Brain microvascular endothelial cell (primary cell): ENCODE measurements at places on chromosomes 12 and 14.
A peak's percentile ranks its signal among the peaks of the same experiment; 100 is the strongest.

- no peak for DNase-seq
Measured at GRCh38 chr12:58288190-58288589, 346.8 kb downstream of the ATP23 start.

- no peak for DNase-seq
Measured at GRCh38 chr14:77947372-77947771, 147.5 kb downstream of the ADCK1 start.

DNA sequence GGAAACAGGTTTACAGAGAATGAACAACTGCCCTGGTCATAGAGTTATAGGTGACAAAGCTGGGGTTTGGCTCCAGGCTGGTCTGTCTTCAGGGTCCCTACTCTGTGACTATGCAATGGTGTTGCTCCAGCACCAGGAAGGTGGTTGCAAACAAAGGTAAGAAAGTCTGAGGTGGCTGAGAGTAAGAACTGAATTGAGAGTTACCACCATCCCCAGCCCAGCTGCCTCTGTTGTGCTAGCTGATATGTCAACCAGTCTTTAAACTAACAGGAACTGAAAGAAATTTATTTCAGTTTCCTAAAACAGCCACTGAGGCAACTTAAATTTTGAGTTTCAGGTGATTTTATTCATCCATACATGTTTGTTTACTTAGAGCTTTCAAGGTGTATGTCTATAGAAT is 111.0 kb upstream of the LRIG3 start:
- DNase-seq: no peak

GRCh38 chr14:101707863-101708620 is 53.5 kb upstream of the PPP2R5C start:
- DNase-seq: no peak

- peak; percentile 83 for DNase-seq
Measured at GRCh38 chr12:6295094-6295811, 15.2 kb upstream of the PLEKHG6 start.

GRCh38 chr12:59444932-59445331 is 150.9 kb upstream of the SLC16A7 start:
- DNase-seq: no peak

DNA sequence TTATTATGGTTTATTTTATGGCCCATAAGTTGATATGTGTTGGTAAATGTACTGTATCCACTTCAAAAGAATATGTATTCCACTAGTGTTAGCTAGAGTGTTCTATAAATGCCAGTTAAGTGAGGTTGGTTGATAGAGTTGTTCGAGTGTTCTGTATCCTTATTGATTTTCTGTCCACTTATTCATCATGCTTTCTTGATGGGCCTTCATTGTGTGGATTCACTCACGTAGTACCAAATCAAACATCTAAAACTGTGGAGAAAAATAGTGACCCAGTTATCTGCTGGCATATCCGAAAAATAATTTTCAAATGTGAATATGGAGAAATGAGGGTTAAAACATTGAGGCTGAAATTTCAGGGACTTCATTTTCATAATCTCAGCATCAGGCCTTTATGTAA is 230.4 kb downstream of the TRHDE start:
- DNase-seq: no peak

GRCh38 chr14:103528146-103528586 is 830 bp upstream of the TRMT61A start:
- DNase-seq: no peak

DNA sequence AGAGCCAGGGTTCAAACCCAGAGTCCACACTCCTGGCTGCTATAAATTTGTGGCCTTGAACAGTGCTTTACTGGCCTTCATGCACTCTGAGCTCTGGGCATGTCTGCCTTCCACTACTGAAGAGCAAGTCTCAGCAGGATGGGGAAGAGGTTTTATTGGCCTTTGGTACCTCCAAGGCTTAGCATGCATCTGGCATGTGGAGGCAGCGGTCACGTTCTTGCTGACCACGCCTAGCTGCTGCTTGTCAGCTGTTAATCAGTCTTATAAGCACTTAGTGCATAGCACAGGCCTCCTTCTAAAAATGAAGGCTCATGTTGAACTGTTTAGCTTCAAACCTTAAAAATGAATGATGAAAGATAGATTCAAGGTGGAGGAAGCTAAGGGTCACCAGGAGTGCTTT is 177.5 kb downstream of the PELI2 start:
- no peak for DNase-seq

DNA sequence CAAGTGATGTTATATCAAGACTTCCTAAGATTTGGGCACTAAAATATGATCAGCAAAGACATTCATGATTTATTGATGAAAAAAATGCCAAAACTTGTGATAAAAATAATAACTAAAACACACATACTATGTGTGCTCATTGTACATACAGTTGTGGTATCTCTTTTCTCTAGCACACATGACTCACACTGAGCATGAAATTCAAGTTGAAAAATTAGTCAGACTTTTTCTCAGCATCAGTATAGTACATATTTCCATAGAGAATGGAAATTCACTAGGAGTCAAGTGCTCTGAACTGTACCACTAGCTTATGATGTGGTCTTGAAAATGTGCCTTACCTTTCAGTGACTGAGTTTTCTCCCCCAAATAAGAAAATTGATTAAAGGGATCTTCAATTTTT is 471.8 kb upstream of the FLRT2 start:
- no peak for DNase-seq

DNA sequence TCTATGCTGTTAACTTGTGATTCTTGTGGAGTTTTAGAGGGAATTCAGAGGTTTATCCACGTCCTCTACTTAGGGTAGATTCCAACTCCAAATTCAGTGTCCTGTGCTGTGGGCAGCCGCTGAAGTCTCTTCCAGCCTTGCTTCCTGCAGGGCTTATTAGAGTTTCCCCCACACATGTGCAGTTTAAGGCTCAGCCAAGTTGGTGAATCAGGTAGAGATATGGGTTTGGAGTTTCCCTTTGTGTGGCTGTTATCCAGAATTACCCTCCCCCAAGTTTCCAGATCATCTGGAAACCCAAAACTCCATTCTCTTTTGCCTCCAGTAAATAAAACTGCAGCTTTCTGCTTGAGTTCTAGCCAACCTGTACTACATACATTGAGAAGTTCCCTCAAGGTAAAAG is 853.7 kb downstream of the GALC start:
- DNase-seq: no peak

- DNase-seq: peak; percentile 43
Measured at GRCh38 chr12:103801709-103802585, 39.1 kb downstream of the NT5DC3 start.

GRCh38 chr12:54044425-54045103 is 9.1 kb upstream of the HOXC4 start:
- DNase-seq: no peak

GRCh38 chr12:56237552-56237951 is 7.7 kb downstream of the SLC39A5 start:
- no peak for DNase-seq

- no peak for DNase-seq
Measured at GRCh38 chr12:106240821-106241220, 7.0 kb downstream of the CKAP4 start.

DNA sequence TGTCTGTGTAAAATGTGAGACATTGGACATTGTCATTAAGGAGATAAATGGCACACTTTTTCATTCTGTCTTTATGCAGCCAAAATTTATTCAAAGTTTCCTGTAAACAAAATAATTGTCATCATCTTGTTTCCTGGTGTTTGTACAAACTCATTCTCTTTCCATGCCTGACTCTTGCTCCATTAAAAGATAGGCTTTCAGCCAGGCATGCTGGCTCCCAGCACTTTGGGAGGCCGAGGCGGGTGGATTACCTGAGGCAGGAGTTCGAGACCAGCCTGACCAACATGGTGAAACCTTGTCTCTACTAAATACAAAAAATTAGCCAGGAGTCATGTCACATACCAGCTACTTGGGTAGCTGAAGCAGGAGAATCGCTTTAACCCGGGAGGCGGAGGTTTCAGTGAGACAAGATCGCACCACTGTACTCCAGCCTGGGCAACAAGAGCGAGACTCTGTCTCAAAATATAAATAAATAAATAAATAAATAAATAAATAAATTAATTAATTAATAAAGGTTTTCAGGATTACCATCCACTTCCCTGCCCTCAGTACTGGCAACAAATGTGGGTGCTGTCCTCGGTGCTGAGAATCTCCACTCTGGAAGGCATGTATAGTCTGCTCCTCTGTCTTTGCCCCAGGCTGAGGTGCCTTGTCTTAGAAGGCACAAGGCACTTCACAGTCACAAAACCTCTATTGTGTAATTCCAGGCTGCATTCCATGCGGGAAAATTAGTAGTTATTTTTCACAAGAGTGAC is 83.2 kb downstream of the PAH start:
- peak; percentile 14 for DNase-seq

- DNase-seq: no peak
Measured at GRCh38 chr14:50786751-50787464, 44.1 kb downstream of the NIN start.

DNA sequence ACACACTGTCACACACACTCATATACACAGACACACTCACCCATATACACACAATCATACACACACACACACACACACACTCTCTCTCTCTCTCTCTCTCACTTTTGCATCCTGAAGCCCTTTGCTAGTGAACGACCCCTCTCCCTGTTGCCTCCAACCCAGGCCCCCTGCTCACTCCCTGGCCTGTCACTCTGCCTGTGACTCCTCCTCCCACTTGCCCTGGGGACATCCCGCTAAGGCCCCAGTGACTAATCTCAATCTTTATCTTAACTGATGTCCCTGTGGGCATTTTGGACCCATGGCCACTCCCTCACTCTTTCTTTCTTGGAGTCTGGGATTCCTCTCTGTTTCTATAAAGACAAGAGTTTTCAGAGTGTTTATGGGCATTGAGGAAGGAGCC is 10.9 kb upstream of the DLK1 start:
- no peak for DNase-seq

DNA sequence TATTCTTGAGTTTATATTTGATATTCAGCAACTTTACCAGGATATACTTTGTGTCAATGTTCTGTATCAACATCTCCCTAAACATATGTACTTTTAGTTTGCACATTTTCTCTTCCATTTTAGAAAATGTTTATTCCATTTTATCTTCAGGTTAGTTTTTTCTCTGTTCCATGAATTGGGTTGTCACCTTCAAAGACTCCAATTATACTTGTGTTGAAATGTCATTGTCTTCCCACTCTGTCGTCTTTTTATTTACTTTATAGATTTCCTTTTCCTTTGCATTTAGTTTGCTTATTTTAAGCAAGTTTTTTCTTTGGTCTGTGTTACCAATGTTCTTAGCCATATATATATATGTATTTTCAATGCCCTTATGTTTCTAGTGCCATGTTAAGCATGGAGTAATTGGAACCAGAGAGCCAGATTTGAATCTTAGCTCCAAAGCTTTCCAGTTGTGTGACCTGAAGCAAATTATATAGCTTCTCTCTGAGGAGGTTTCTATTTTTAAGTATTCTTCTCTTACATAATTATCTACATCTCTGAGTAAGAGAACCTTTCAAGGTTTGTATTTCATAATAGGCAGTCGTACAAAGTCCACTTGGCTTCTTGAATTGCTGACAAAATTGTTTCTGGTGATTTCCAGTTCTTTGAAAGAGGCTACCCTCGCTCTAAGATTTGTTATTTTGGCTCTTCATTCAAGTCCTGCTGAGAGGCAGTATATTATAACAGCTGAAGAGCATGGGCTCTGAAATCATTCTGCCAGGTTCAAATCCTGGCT is 85.8 kb upstream of the DYRK2 start:
- no peak for DNase-seq

GRCh38 chr12:103957865-103958388 is 7.7 kb upstream of the TDG start:
- DNase-seq: no peak

- peak; percentile 71 for DNase-seq
Measured at GRCh38 chr12:107607464-107608392, 77.9 kb upstream of the PWP1 start.

DNA sequence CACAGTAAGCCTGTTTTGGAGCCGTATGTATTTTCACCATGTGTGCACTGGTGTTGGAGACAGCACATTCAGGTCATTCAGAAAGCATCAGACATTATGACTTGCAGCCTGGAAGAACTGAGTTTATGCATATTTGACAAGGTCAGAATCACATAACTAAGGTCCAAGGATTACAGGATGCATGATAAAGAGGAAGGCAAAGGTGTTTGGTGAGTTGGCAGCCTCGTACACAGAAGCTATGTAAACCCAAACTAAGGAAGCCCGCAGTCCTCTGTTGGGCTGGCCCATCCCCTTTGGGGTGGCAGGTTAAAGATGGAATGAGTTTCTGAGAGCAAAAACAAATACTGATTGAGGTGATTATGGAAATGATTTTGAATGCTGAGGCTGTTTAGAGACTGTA is 218.4 kb downstream of the KTN1 start:
- no peak for DNase-seq

DNA sequence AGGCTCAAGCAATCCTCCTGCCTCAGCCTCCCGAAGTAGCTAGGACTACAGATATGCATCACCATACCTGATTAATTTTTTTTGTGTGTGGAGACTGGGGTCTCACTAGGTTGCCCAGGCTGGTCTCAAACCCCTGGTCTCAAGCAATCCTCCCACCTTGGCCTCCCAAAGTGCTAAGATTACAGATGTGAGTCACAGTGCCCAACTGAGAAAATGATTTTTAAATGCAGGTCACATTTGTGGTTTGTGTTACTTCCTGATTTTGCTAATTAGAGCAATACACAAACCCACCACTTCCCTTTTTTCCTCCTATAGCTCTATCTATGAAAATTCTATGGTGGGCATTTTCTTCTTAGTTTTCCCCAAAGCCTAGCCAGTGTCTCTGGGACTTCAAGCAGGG is 45.5 kb upstream of the TMEM263 start:
- DNase-seq: no peak

DNA sequence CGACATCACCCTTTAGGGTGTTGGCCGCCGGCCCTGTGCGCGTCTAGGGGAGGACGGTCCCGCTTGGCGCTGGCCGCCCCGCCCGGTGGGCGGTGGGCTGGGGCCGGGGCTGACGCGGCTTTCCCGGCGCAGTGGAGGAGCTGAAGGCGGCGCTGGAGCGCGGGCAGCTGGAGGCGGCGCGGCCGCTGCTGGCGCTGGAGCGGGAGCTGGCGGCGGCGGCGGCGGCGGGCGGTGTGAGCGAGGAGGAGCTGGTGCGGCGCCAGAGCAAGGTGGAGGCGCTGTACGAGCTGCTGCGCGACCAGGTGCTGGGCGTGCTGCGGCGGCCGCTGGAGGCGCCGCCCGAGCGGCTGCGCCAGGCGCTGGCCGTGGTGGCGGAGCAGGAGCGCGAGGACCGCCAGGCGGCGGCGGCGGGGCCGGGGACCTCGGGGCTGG is 3.6 kb downstream of the TNFAIP2 start:
- DNase-seq: no peak

DNA sequence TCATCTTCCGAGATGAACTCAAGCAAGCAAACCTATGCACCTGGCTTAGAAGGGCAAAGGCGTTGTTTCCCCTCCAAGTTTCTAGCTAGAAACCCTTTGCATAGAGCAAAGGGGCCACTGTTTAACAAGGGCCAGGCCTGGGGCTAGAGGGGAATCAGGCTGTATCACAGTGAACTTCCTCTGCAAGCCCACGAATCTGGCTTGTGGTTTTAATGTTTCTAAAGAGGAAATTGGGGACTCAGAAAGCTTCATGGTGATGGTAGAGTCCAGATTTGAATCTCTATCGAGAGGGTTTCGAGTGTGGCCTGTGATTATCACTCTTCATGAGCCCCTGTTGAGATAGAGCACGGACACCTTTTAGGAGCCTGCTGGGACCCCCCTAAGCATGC is 189.9 kb downstream of the VRK1 start:
- no peak for DNase-seq
